ENCODE measurements at places on chromosomes 3 and 15.

DNA sequence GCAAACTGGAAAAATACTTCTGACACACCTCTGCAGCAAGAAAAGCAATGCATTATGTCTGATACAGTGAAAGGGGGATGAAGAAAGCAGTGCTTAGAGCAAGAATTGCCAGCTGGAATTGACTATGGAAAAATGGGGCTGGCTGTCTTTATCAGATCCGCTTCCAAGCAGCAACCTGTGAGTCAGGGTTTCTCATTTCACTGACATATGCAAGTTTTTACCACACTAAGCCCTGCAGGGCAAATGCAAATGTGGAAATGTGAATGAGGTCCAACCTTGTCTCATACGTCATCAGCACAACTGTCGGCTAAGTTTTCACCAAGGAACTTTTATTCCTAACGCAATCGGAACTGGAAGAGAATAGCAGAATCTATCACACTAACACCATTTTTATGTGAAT lies 172.5 kb upstream of the GADL1 start:
- DNase-seq = no peak

DNA sequence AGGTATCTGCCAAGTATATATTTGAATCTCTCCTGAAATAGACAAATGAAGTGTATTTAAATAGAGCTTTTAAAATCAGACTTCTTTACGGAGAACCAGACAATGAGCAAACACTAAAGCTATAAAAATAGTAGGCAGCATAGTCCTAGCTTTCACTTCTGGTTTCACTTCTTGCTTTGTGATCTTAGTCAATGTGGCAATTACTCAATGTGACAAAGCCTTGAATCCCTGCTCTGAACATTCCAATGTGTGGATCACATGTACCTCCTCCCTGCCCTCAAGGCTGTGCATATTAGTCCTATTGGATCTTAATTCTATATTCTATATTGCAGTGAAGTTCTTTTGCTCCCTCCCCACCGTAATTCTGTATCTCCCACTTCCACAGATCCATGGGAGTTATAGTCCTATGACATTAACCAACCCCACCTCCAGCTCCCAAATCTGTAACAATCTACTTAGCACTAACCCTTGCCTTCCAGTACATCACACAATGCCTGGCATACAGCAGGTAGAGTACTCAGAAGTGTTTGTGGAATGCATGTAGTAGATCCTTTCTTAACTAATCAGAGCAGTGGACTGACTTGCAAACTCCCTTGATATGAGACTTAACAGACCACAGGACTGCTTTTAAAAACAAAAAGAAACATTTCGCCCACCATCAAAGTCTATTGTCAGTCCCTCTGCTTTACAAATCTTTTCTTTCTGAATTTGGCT lies 24.3 kb upstream of the CP start:
- no peak for DNase-seq

DNA sequence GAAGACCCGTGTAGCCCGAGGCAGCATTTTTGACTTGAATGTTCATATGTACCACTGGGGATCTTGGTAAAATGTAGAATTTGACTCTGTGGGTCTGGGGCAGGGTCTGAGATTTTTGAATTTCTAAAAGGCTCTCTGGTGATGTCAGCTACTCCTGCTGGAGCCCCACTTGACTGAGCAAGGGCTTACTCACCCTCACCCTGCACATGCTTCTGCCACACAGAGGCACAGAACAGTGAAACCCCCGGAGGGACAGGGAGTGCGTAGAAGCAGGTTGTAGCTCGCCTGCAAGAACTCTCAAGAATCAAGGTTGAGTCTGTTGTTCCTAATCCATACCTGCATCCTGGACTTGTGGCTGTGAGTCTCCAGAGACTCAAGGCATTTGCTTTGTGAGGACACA lies 41.1 kb downstream of the SLCO3A1 start:
- no peak for DNase-seq

- no peak for DNase-seq
These were observed 700.5 kb upstream of the NAALADL2 start for GRCh38 chr3:174158674-174159073.

DNA sequence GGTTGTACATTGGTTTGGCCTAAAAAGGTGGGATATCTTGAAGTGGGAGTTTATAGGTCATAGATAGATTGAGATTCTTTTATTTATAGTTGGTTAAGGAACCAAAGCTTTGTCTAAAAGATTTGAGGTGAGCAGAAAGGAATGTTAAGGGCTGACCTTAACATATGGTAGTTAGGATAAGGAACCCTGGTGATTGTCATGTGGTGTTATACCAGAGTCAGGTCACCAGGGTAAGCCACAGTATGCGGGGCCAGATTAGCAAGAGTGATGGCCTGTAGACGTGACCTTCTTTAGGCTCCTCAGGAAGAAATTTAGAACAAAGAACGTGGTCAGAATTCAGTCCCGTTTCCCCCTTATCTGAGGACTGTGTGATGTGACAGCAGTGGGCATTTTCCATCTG lies 249.2 kb downstream of the GABRG3 start:
- no peak for DNase-seq

DNA sequence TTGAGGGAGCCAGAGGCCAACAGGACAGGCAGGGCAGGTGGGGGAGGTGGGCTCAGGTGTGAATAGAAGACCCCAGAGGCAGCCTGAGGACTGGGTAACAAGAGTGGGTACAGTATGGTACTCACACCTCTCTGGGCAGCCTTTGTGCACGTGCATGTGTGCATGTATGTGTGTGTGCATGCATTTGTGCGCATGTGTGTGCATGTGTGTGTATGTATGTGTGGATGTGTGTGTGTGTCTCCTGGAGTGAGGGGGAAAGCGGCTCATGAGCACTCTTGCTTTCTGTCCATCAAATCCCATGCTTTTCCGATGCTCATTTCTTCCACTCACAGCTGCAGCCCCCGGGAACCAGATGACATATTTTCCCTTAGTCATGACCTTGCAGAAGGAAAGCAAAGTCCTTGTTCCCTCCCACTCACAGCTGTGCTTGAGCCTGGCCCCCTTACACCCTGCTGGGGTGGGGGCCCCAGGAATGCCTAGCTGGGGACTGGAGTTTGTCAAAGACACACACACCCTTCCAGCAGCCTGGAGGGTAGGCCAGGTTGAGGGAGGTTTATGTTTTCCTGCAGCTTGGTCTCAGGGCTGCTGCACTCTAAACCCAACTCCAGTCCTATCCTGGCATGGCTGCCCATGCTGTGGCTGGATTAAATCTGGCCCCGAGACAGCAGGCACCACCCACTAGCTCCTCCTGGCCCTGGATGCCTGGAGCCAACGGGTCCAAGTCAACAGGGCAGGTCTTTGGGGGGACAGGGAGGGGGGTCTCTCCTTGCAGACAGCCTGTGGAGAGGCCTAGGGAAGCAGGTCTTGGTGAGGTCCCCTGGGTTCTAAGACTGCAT lies 22.5 kb downstream of the CCDC33 start:
- DNase-seq = no peak

DNA sequence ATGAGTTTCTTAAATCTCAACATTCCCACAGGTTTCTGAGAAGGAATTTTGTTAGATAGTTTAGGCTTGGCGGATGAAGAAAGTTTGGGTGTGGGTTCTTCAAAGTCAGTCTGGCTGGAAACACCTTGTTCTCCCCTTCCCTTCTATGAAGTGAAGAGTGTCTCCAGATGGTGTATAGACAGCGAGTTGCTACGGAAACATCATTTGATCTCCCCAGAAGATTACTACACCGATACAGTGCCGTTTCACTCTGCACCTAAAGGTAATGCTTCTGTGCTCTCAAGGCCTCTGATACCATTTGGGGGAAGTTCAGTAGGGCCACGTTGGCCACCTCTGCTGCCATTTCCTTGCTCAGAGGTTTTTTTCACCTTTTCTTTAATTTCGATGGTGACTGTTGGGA lies 20.6 kb downstream of the DLEC1 start:
- DNase-seq = no peak

DNA sequence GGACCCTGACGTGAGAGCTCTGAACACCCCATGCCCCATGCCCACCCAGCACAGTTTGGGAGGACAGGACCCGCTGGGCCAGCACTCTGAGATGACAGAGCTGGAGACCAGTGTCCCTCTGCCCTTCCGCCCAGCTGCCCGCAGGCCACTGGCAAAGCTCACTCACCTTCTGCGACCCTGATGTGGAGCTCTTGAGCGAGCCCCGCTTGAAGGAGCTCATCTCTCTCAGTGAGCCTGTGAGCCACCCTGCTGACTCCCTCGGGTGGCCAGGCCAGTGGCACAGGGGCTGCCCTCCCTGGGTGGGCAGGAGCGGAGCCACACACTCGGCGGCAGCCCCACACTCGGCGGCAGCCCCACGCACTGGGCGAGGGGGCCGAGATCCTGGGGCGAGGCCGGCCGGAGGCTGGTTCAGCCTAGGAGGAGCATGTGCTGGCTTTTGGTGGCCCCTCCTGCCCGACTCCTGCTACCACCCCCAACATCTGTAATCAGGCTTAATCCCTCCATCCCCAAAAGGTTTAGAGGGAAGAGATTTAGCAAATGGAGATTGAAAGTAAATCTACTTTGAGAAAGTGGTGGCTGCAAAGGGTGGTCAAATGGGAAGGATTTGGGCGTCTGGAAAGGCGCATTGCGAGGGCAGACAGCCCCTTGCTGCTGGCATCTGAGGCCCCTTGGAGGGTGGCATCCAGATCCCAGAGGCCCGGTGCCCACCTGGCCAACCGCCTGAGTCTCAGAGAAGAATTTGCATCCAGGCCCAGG lies 59.4 kb upstream of the TRPM1 start:
- DNase-seq = no peak

- no peak for DNase-seq
These were observed 2.7 kb upstream of the CACNA2D2 start for GRCh38 chr3:50506169-50506568.

DNA sequence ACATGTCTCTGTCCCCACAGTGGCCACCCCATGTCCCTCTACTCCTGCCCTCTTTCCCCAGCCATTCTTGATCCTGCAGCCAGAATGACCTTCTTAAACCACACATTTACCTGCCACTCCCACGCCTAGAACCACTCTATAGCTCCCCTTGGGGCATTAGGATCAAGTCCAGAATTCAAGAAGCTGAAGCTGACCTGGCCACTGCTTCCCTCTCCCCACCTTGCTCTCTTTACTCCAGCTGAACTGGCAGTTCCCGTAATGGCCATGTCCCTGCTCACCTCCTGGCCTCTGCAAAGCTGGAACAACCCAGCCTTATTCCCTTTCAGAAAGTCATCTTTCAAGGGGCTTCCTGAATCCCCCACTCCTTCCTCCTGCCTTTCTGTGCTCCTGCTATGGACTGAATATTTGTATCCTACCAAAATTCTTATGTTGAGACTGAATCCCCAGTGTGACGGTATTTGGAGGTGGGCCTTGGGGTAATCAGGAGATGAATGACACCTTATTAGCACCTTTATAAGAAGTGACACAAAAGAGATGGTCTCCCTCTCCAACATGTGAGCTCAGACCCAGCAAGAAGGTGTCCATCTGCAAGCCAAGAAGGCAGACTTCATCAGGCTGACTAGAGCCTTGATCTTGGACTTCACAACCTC lies 3.8 kb downstream of the CSRNP1 start:
- no peak for DNase-seq

GRCh38 chr3:130906374-130906995 lies 12.6 kb downstream of the ATP2C1 start:
- no peak for DNase-seq

GRCh38 chr15:89370120-89370977 lies 35.7 kb upstream of the POLG start:
- DNase-seq = no peak

- no peak for DNase-seq
These were observed 106.3 kb upstream of the SMAD3 start for GRCh38 chr15:66959066-66959465.

DNA sequence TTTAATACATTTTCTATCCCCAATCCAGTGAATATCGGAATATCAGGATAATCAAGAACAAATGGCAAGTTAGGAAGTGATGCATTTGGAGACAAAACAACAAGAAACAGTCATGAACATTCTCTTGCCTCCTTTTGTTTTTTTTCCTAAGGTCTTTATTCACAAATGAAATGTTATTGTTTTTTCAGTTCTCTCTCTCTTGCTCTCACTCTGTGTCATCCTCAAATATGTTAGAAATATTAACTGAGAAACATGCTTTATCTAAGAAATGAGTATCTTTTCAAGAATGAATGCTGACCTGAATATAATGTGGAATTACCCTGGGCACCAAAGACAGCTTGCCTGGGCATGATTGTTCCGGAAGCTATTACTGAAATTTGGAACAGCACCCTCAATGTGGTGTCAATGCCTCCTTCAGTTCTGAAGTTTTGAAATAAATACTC lies 51.3 kb downstream of the RBMS3 start:
- DNase-seq = no peak

DNA sequence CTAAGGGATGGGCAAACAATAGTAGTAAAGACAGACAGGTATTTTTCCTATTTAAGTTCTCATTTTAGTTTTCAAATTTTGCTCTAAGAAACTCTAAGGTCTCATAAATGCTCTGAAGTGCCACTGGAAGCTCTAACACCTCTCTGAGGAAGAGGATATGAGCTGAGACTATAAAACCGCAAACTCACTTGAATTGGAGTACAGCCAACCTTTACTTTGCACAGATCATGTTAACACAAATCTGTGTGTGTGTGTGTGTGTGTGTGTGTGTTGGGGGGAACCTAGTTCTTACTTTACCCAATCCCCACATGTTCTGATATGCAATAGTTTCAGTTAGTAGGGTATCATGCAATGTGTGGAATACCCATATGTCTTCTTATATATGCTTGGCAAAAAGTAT lies 446.8 kb downstream of the CHL1 start:
- no peak for DNase-seq

DNA sequence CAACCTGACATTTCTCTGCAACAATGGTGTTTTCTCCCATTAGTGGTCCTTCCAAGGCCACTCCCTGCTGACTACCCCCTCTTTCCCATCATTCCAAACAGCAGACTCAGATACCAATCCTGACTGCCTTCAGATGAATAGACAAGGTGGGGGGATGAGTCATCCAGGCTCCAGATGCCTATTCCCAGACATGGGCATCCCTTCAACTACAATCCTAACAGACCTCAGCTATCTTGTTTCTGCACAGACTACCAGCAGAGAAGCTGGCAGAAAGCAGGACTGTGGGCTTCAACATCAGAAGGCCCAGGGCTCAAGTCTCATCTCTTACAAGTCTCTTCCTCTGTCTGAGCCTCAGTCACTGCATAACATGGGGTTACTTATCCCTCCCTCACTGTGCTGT lies 2.2 kb downstream of the RBP1 start:
- DNase-seq = no peak

- no peak for DNase-seq
These were observed 27.7 kb upstream of the PCOLCE2 start for GRCh38 chr3:142916605-142917004.

- DNase-seq = no peak
These were observed 96.7 kb downstream of the ADCY5 start for GRCh38 chr3:123352134-123352554.

- DNase-seq = no peak
These were observed 41.5 kb downstream of the TGM4 start for GRCh38 chr3:44915702-44916438.

- no peak for DNase-seq
These were observed 32.3 kb upstream of the CCK start for GRCh38 chr3:42298259-42298658.

Data from activated T-cell treated with anti-CD3 and anti-CD28 coated beads for 1 hour (primary cell).